Stimulated activated naive B cell treated with anti-CD40 and anti-IgM and Interleukin-4, amounts not matched to agents 10 μg/mL and 1 μg/mL and 100 μg/mL, for 72 hours (primary cell): ENCODE measurements at places on chromosomes 1 and 21.

- no peak for DNase-seq
Measured at GRCh38 chr1:61620536-61620935, 104.4 kb downstream of the TM2D1 start.

GRCh38 chr1:211236633-211237320 is 22.4 kb upstream of the RCOR3 start:
- no peak for DNase-seq

GRCh38 chr1:192737306-192737705 is 71.5 kb upstream of the RGS2 start:
- DNase-seq = no peak

DNA sequence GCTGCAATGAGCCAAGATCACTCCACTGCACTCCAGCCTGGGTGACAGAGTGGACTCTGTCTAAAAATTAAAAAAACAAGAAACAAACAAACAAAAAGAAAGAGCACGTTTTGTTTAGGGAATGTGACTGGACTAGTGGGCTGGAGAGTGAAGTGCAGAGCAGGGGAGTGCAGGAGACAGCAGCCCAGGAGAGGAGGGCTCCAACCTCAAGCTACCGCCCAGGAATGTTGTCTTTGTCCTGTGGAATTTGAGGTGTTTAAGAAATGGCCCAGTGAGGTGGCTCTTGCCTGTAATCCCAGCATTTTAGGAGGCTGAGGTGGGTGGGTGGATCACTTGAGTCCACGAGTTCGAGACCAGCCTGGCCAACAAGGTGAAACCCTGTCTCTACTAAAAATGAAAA is 42.4 kb upstream of the MTF2 start:
- no peak for DNase-seq

DNA sequence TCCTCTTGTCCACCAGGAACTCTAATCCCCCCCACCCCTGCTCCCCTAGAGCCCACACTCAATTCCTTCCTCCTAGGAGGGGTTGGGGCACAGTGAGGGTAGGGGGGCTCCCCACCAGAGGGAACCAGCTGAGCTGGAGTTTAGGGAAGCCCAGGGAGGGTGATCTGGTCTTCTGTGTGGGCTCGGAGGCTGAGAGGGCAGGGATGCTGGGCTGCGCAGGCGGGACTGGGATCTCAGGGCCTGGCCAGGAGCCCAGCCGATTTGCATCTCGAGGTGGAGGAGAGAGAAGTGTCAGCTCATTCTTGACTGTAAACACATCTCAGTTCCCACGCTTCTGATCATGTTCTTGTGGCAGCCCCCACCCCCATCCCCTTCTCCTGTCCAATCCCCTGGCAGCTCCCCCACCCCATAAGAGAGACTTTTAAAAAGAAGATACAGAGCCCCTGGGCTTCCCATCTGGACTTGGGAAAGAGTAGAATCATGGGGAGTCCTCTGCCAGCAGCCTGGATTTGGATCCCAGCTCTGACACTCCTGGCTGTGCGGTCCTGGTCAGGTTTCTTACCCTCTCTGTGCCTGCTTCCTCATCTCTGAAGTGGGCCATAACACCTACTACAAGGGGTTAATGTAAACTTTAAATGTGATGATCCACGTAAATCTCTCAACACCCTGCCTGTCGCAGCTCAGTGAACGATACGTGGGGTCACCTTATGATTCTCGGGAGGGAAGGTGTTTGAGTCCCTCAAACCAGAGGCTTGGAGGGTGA is 6.6 kb downstream of the PEAR1 start:
- DNase-seq = no peak

GRCh38 chr1:68234094-68234493 is 1.8 kb upstream of the WLS start:
- DNase-seq = no peak

DNA sequence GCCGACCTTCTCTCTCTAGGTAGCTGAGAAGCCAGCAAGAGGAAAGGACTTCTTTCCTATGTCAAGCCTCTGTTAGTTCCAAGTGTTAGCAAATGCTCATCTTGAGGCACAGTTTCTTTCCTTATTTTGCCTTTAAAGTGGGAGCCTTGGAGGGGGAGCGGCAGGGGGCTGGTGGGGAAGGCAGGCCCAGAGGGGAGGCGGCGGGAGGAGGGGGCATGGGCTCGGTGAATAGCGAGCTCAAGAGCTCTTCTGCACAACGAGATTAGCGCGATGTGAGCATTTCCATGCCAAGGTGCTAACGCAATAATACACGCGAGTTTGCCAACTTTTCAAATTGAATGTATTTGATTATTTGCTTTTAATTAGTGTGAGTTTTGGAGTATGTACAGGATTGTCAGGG is 372.6 kb downstream of the RPS6KC1 start:
- DNase-seq = no peak

- DNase-seq = no peak
Measured at GRCh38 chr1:203442821-203443220, 32.8 kb upstream of the PRELP start.

- DNase-seq = no peak
Measured at GRCh38 chr1:46530791-46531409, 20.5 kb downstream of the KNCN start.

DNA sequence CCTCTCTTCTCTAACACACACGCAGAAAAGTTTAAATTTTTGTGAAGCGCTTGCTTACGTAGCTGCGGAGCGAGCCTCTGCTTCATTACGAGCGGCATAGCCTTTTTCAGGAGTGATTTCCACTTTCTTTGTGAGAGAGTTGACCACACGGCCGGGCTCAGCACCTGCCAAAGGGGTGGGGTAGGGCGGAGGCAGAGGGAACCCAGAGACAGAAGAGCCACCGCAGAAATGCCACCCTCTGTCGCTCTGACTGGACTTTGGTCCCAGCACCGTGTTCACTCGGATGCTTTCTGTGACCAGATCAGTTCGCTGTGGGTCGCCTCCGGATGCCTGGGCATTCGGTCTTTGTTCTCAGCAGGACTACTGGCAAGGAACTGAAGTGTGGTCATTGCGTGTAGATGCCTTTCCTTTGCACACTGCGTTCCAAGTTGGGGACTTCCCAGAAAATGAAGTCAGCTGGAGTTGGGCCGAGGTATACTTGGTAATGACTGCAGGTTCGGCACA is 883 bp downstream of the CHODL start:
- DNase-seq = no peak

GRCh38 chr21:42112857-42113256 is 41.7 kb downstream of the UMODL1 start:
- no peak for DNase-seq

GRCh38 chr1:220137019-220137786 is 43.3 kb downstream of the IARS2 start:
- DNase-seq = no peak

GRCh38 chr1:89129911-89130310 is 4.0 kb upstream of the GBP2 start:
- DNase-seq = no peak

- DNase-seq = no peak
Measured at GRCh38 chr21:42626171-42626570, 27.2 kb upstream of the PDE9A start.

- DNase-seq = no peak
Measured at GRCh38 chr1:223225481-223225880, 82.4 kb upstream of the TLR5 start.

- DNase-seq = no peak
Measured at GRCh38 chr1:184270556-184270955, 116.3 kb upstream of the C1orf21 start.

DNA sequence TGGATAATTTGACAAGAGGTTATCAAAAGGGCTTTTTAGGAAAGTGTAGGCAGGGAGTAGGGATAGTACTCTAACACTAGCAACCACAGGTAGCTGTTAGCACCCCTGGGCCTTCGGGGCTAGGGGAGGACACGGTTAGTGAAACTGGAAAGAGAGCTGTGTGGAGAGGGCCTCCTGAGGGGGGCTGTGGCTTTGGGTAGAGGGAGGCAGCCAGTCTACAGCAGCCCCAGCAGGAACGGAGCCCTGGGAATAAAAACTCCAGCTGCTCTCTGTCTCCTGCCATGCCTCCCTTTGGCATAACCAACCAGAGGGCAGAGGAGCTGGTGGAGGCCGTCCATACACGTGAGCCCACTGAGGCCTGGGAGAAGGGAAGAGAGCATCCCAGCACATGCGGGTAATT is 223.2 kb downstream of the FOXD2 start:
- no peak for DNase-seq

DNA sequence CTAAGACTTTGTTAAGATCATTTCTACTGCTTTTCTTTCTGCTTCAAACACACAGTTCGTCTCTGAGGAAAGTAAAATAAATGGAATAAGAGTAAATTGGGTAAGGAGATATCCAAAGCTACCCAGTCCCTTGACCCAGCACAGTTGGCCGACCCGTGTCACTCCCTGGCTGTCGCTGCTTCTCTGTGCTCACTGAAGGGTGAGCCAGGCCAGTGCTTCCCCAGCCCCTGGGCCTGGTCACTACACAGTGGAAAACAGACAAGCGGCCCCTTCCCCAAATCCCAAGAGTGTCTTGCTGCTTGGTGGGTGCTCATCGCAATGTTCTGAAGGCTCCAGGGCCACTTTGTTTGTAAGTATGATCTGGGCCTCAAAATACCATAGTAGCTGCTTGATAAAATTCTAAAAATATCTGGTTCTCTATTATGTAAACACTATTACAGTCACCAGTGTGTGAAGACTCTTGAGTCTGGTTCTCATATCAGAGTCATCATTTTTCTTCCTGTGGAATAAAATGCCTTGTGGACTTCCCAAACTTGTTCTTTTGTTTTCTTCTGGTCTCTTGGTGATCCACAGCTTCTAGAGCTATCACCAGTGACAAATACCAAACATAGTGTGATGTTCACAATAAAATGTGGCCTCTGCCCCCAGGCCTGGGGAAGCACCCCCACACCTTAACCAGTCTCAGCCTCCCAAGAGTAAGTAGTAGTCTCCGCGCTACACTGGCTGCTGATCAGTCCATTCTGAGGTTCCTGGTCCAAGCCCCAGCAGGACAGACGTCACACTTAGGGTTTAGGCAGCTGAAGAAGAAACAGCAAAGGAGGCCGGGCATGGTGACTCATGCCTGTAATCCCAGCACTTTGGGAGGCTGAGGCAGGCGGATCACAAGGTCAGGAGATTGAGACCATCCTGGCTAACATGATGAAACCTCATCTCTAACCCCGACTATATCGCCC is 106.2 kb downstream of the DHRS3 start:
- no peak for DNase-seq
